Natural killer cell treated with Interleukin-12 subunit alpha and Interleukin-12 subunit beta and Interleukin-15 and Interleukin-18, amount 100 ng/mL, for 72 hours (primary cell): ENCODE measurements at places on chromosomes 5 and 9. TPM values are rescaled to one million over a fixed set of nuclear protein-coding genes. Genes with fewer than 3 reads are reported as not detected.
A peak's percentile ranks its signal among the peaks of the same experiment; 100 is the strongest.

Gene SLC36A3
- not detected for total RNA-seq

- H3K27ac ChIP-seq, result peak overlapping the region; percentile 88
- no peak for DNase-seq
- peaks cover 8% of the 10 kb centered on the region for H3K27me3 ChIP-seq
- H3K4me1 ChIP-seq, result peaks cover 15% of the 10 kb centered on the region
These were observed 52.4 kb upstream of the HMHB1 start for GRCh38 chr5:143759396-143760130.

Gene AQP7
- total RNA-seq, result not detected

Gene CCNJL
- total RNA-seq, result 20.1 TPM

Gene LHFPL2
- total RNA-seq, result 0.45 TPM

GRCh38 chr5:51731421-51732029 is 348.3 kb downstream of the ISL1 start:
- DNase-seq, result no peak
- no peaks in the 10 kb centered on the region for H3K36me3 ChIP-seq
- no peak overlapping the region for H3K4me3 ChIP-seq

GRCh38 chr9:5438301-5439162 is 807 bp upstream of the PLGRKT start:
- H3K36me3 ChIP-seq, result peaks cover 9% of the 10 kb centered on the region
- H3K4me1 ChIP-seq, result peaks cover 68% of the 10 kb centered on the region
- peak overlapping the region; percentile 93 for H3K4me3 ChIP-seq
- no peaks in the 10 kb centered on the region for H3K27me3 ChIP-seq

- H3K36me3 ChIP-seq, result no peaks in the 10 kb centered on the region
- no peak overlapping the region for H3K27ac ChIP-seq
- no peak overlapping the region for H3K4me3 ChIP-seq
- H3K27me3 ChIP-seq, result peaks cover 7% of the 10 kb centered on the region
- no peak for DNase-seq
- no peaks in the 10 kb centered on the region for H3K4me1 ChIP-seq
These were observed 149.0 kb downstream of the TTC39B start for GRCh38 chr9:15158064-15158463.

Gene PAIP2
- total RNA-seq, result 77.5 TPM

- H3K27ac ChIP-seq, result no peak overlapping the region
- no peaks in the 10 kb centered on the region for H3K36me3 ChIP-seq
- H3K27me3 ChIP-seq, result peaks cover 23% of the 10 kb centered on the region
- H3K4me3 ChIP-seq, result no peak overlapping the region
- no peak for DNase-seq
These were observed 470.0 kb downstream of the EBF1 start for GRCh38 chr5:158629591-158630312.

Gene EIF4E1B
- total RNA-seq, result not detected

GRCh38 chr5:158691631-158692255 is 408.0 kb downstream of the EBF1 start:
- no peaks in the 10 kb centered on the region for H3K36me3 ChIP-seq
- no peak overlapping the region for H3K4me3 ChIP-seq
- peaks cover 13% of the 10 kb centered on the region for H3K27me3 ChIP-seq
- H3K4me1 ChIP-seq, result peaks cover 5% of the 10 kb centered on the region

Gene PDE6A
- not detected for total RNA-seq

Gene PTGS1
- total RNA-seq, result 0.69 TPM

Gene ADAMTSL1
- not detected for total RNA-seq

DNA sequence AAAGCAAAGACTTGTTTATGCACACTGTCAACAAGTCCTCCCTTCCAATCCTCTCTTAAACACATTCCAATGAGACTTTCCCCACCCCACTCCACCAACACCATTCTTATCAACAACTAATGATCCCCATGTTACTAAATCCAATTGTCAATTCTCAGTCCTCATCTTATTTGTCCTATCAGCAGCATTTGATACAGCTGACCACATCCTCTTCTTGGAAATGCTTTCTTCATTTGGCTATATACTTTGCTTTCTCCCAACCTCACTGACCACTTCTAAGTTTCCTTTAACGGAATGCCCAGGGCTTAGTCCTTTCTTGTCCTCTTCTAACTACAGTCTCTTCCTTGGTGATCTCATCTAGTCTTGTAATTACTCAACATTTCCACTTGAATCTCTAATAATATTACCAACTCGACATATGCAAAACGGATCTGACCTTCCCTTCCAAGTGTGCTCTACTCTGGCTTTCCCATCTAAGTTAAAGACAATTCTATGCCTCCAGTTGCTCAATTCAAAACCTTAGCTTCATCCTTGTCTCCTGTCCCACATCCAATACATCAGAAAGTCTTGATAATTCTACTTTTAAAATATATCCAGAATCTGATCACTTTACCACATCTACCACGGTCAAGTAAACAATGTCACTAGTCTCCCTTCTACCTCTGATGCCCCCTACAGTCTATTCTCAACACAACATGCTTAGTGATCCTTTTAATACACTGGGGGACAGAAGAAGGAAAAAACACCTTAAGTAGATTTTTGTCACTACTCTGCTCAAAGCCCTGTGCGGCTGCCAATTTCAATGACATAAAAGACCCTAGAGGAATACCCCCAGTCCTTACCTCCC is 25.5 kb downstream of the AGTPBP1 start:
- H3K4me1 ChIP-seq, result peaks cover 64% of the 10 kb centered on the region
- H3K36me3 ChIP-seq, result peaks cover 8% of the 10 kb centered on the region
- no peak for DNase-seq
- H3K27ac ChIP-seq, result peak overlapping the region; percentile 80

Gene LHX2
- not detected for total RNA-seq

Gene CDH6
- not detected for total RNA-seq

DNA sequence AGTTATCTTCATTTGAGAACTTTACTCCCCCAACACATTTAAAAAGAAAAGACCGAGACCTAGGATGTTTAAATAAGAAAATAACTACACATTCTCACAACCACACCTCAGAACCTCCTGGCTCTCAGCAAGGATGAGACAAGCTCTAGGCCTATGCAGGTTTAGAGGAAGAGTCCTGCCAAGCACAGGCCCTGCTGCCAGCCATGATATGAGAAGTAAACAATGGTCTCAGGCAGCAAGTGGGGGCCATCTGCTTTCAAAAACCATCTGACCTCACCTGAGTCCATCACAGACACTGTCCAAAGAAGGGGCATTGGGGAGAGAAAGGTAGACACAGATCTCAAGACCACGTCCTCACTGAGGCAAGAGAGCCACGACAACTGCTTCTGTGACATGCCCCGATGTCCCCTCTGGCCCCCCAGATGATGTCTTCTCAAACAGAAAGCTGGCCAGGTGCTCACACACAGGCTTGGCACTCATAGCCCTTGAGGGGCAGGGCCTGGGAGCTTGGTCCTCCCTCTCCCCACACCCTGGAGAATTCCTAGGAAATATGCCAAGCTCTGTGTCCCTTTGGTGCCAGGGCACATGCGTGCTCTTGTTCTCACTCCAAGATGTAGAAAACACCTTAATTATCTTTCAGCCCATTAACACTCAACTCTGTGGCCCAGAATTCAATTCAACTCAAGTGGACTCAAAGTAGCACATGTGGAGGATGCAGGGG is 150.4 kb downstream of the FSTL4 start:
- no peak overlapping the region for H3K4me3 ChIP-seq
- DNase-seq, result no peak
- peaks cover 15% of the 10 kb centered on the region for H3K4me1 ChIP-seq
- no peaks in the 10 kb centered on the region for H3K27me3 ChIP-seq
- no peak overlapping the region for H3K27ac ChIP-seq

Gene MFAP3
- total RNA-seq, result 28.5 TPM
